ENCODE measurements at places on chromosomes 4 and X.

- peak; percentile 18 for DNase-seq
These were observed 97.8 kb downstream of the ZNF674 start for GRCh38 chrX:46447384-46447783.

GRCh38 chr4:89263265-89263664 is 44.3 kb downstream of the GPRIN3 start:
- no peak for DNase-seq

GRCh38 chr4:98663226-98664006 is 5.0 kb upstream of the TSPAN5 start:
- no peak for DNase-seq

- no peak for DNase-seq
These were observed 2068.9 kb downstream of the PCDH7 start for GRCh38 chr4:32789026-32789608.

DNA sequence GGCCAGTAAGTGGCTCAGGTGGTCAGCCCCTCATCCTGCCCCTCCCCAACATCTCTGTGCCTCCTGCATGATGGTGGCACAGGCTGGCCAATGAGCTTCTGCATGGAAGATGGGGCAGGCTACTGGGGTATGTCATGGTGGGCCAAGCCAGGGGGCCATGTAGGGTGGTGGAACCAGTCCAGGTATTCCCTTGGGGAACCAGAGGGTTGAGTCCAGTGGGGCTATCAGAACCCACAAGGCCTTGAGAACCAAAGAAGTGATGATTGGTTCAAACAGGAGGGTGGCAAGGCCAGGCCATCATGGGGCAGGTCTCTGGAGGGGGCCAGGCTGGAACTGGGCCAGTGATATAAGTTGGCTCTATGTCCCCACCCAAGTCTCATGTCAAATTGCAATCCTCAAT is 18.8 kb upstream of the PPP2R2C start:
- DNase-seq, result no peak

DNA sequence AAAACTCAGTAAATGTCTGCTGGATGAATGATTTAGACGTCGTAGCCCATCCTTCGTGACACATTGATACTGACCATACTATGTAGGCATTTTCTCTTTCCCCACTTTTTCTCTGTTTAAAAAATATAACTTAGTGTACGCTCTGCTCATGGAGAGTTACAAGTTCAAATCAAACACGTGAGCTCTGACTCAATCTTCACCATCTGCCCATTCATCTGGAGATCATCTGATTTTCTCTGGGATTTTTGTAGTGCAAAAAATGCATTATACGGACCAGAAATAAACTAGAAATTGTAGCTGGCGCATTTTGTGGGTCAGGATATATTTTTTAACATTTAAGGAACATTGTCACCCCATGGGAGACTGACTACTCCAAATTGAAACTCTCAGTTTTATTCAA is 124.7 kb upstream of the FAM9B start:
- DNase-seq, result no peak

DNA sequence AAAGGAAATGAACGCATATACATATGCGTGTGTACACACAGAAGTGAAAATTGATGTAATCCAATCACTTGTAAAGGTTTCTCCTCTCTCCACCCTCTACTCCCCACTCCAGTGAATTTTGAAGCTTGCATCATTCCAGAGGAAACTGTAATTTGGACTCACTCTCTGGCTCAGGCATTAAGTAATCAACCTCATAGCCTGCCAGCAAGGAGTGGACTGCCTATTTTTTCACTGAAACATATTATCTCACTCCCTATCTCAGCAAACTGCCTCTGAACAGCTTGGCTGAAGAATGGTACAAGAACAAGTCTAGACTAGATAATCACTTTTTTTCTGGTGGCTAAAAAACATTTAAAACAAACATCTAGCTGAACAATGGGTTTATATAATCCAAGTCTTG is 124.2 kb downstream of the C4orf51 start:
- no peak for DNase-seq

GRCh38 chrX:1323315-1323714 is 13.3 kb upstream of the IL3RA start:
- DNase-seq, result peak; percentile 57

DNA sequence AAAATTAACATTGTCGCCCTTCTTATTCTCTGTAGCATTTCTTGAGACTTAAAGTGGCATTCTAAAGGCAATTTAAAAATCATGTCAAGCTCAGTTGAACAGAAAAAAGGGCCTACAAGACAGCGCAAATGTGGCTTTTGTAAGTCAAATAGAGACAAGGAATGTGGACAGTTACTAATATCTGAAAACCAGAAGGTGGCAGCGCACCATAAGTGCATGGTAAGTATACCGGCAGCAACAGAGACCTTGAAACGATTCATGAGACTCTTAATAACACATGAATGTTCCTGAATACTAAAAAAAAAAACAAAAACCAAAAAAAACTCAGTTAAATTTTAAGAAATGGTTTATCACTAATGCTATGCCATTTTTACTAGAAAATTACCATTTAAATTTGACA is 82.4 kb upstream of the HPRT1 start:
- peak; percentile 26 for DNase-seq

- no peak for DNase-seq
These were observed 2.7 kb upstream of the MAML3 start for GRCh38 chr4:140156529-140157171.

GRCh38 chr4:53205970-53206369 is 159.9 kb downstream of the SCFD2 start:
- DNase-seq, result no peak

- no peak for DNase-seq
These were observed 24.2 kb downstream of the HERC3 start for GRCh38 chr4:88616275-88617150.

DNA sequence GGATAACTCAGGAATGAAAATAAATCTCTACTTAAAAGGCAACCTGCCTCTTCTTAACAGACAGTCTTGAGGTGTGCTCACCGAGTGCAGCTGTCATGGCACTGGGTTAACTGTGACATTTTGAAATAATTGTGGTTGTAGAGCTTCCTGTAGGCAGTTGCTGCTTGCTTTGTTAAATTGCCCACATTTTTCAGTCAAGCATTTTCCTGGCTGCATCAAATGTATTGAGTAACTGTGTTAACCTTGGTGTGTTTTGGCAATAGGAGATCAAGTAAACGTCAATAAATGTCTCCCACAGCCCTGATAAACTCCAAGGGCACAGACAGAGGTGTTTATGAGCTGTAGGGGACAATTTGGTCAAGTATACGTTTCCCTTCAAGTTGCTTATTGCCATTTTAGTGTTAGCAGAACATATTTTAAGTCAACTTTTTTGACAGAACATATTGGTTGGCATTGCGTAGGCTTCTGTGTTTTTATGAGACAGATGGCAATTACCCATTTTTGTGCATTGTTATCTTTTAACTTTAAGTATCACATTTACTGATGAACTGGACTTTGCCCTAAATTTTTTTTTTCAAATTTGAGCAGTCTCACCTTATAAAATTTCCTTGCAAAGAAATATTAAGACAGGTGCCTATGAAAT is 527.4 kb downstream of the C4orf33 start:
- DNase-seq, result no peak

DNA sequence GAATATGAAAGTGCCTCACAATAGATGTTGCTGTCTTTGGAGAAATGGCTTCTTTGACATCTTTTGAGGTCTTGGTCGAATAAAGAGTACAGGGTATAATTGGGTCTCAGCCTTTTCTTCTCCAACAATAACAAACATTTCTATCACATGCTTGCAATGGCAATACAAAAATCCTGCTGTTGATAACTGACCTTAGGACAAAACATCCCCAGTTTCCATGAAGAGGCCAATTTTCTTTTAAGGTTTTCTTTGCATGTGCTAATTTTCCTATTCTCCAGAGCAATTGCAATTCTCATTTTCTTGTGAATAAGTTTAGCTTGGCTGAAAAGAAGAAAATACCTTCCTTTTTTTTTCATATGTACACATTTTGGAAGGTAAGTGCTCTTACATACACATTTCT is 130.7 kb upstream of the RPS6KA6 start:
- DNase-seq, result no peak

- no peak for DNase-seq
These were observed 347.2 kb upstream of the SPOCK3 start for GRCh38 chr4:167581449-167581965.

DNA sequence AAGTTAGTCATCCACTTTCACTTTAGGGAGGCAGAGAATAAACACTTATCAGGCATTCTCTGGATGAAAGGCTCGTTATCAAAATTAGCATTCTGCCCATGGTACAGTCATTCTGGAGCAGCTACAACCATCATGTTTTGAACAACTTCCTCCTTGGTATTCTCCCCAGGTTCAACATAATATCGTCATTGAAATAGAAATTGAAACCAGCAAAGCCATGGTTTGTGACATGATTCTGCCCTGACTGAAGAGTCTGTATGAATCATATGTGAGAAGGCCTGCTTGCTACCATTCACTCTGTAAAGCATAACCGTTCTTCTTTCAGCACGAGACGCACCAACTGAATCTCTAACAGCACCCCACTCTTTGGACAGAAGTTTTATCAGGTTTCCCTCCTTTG is 127.5 kb upstream of the RADX start:
- no peak for DNase-seq

- DNase-seq, result no peak
These were observed 84.4 kb downstream of the HTRA3 start for GRCh38 chr4:8353912-8354453.

GRCh38 chr4:3666263-3666662 is 99.9 kb upstream of the ADRA2C start:
- no peak for DNase-seq

- DNase-seq, result no peak
These were observed 24.6 kb downstream of the UGT2B7 start for GRCh38 chr4:69120870-69121269.

DNA sequence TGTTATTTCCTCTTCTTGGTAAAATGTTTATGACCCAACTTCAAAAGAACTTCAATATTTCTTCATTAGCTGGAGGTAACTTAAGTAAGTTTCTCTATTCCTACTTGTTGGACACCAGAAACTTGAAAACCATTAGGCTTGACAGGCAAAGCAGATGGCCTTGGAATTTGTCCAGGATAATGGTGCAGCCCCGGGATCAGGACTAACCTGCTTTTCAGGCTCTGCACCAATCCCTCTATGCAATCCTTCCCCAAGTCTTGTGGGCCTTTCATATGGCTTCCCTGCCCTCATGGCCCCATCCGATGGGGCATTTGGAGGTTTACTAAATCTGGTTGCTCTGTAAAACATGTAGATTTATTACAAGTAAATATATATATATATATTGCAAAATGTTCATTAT is 68.5 kb downstream of the SPINK2 start:
- DNase-seq, result no peak

DNA sequence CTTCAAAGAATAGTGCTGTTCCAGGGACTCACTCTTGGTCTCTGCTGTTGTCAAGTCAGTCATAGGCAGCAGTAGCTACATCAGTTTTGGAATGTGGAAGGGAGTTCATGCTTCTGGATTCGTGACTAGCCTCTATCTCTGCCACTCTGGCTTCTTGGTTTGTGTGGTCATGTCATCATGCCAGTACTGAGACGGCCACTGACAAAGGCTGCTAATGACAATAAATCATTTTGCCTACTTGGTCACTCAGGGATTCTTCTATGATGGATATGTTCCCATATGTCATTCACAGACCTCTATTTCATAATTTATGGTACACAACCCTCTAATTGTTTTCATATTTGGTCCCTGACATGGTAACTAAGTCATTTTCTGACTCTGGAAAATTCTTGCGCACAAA is 450.8 kb upstream of the BOD1L1 start:
- DNase-seq, result no peak

- no peak for DNase-seq
These were observed 442.0 kb upstream of the ADGRL3 start for GRCh38 chr4:60757986-60758680.

- DNase-seq, result no peak
These were observed 75.6 kb downstream of the BMP3 start for GRCh38 chr4:81106150-81106549.

GRCh38 chr4:89894649-89895550 is at the start of gene MMRN1:
MMRN1 (plus strand) TSS chr4:89894854; CDS start chr4:89894972, 118 bp downstream.
- DNase-seq, result peak; percentile 57

DNA sequence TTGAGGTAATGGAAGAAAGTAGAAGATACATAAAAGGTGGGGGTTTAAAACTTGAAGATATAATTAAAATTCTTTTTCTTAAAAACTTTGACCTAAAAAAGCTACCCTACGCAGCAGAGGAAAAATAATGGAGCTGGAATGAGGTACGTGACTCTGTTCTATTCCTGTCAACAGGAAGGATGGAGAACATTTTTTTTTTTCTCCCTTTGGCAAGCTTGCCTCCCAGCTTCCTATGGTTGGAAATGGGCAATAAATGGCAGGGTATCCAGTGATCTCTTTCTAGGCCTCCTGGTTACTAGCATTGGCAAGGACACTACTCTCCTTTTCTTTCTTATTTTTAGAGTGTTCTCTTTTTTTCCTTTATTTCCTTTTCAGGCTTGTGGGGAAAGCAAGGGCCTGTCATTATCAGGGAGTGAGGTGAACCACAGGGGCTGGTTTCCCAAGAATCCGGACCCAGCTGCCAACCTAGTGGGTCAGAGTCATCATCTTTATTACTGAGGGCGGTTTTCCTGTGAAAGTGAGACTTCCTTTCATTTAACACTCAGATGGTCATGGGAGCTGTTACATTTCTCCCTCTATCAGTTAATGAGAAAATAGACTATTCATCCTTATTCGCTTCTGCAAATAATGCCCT is 224.6 kb downstream of the SPRY1 start:
- no peak for DNase-seq

DNA sequence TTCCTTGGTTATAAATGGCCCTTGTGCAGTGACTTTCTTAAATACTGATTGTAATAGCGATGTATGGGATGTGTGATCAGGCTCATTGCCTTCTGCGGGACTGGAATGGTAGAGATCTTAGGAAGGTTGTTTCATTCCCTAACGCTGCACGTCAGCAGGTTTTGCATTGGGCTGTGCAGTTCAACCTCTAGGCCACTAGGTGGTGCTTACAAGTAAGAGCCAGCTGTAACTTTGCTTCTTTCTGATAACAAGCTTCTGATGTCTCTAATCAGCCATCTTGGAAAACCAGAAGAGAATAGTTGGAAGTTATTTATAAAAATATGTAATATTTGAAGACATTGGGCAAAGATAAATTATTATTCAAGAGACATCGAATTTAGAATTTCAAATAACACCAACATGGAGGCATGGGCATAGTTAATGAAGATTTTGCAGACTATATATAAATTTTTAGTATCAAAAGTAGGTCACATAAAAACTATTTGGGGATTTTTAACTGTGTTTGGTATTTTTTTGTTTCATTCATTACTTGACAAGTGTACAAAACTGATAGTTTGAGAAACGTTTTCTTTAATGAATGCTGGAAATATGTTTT is 339.7 kb upstream of the PCDH7 start:
- peak; percentile 55 for DNase-seq

Measured in kidney capillary endothelial cell (primary cell).